Left hindlimb (tissue), 1 donor: ENCODE measurements at places on chromosomes 4 and X.
A peak's percentile ranks its signal among the peaks of the same experiment; 100 is the strongest.

DNA sequence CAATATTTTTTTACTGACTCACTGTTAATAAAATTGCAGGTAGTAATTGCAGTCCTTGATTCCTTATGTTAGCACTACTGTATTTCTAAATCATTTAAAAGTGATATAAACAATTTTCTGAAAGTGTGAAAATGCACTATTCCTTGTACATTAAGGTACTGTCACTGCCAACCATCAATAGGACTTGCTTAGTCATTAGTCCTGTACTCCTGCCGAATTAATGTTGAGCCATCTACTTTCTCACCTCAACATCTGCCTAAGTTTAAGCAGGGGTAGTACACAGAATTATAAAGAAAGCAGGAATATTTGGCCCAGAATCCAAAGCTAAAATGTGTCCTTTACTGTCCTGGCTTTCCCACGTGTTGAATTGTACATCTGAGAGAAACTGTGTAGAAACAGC lies 87.0 kb upstream of the TRPC3 start:
- no peak for DNase-seq

DNA sequence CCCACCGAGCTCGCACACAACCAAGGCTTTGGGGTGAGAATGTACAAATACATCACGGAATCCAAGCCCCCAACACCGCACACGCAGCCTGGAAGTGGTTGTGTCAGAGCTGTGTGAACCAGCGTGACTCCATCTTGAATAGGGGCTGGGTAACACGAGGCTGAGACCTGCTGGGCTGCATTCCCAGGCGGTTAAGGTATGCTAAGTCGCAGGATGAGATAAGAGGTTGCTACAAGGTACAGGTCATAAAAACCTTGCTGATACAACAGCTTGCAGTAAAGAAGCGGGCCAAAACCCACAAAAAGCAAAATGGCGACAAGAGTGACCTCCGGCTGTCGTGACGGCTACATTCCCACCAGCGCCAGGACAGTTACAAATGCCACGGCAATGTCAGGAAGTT lies 258.4 kb downstream of the DHRSX start:
- no peak for DNase-seq

DNA sequence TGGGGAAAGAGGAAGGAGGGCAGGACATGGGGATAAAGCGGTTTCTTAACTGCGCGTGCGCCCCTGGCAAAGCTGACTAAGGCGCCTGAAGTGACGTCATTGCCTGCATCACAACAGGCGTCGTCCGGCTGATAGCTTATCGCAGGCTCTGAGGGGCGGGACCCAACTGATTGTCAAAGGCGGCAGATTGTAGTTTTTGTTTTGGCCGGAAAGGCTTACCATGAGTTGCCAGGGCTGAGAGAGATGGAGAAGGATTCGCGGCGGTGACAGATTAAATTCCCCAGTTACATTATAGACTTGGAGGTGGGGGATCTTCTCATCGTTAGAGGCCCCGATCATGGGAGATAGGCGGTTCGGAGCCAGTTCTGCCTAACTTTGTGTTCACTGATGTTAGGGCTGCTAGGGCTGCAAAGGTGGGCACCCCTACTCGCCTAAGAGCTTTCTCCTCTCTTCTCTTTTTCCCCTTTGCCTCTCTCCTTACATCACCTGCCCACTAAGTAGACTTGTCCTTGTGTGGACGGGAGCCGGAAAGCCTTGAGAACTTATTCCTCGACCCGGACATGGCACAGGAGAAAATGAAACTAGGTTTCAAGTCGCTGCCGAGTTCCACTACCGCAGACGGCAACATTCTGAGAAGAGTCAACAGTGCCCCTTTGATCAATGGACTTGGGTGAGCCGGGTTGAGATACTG lies 148.9 kb upstream of the PLAC1 start:
- DNase-seq, result peak; percentile 85

- DNase-seq, result no peak
Measured at GRCh38 chrX:120310861-120311726, at the start of gene TMEM255A. Gene TMEM255A (minus strand): TSS chrX:120311461. CDS start chrX:120311309, 152 bp downstream.

DNA sequence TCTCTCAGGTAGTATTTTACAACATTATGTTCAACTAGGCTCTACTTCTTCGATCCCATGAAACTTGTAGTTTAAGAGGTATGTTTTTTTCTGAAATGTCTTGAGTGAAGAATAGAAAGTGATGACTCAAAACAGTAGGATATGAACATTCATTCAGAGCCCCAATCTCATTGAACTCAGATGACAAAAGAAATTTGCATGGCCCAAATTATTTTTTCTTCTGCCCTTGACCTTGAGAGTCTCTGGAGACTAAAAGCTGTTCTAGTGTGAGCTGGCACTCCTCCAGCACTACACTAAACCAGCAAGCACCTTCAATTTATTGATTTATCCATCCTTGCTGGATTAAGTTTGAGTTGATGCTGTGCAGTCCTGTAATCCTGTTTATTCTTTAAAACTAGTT lies 4.0 kb downstream of the DCLK2 start:
- no peak for DNase-seq

DNA sequence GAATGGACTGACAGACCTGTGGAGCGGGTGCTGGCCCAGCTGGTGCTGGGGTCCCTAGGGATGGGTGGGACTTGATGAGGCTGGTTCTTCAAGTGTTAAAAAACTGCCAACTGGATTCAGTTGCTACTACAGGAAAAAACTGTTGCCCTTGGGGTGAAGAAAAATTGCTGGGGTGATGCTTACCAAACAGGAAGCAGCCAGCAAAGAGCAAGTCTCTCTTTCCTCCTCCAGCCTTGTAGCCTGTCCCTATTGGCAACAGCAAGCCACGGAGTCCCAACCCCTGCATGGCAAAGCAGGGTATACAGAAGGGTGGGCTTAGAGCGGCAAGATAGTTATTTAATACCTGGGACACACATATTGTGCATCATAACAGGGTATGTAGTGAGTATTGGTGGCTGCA lies 60.1 kb upstream of the ATP8A1 start:
- DNase-seq, result no peak

DNA sequence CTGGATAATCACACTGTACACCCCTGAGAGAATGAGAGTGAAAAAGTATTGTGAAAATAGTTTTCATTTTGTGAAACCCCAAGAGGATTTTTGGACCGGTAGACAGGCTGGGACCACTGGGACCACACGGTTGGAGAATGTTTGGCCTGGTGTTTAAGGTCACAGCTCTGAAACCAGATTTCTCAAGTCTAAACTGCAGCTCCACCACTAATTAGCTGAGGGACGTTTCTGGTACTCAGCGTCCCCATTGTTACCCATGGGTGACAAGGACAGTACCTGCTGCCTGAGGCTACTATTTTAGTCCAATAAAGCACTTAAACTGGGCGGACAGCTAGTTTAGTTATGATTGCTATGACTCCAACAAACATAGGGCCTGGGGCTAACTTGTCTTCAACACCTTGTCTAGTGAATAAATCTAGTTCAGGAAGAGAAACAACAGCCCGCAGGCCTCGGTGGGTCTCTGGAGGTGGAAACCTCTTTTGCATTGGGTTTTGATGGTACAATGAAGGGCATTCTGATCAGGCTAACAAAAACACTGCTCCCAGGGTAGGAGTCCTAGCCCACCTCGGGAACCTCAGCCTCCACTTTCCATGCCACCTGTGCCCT lies 509 bp upstream of the USP11 start:
- no peak for DNase-seq

DNA sequence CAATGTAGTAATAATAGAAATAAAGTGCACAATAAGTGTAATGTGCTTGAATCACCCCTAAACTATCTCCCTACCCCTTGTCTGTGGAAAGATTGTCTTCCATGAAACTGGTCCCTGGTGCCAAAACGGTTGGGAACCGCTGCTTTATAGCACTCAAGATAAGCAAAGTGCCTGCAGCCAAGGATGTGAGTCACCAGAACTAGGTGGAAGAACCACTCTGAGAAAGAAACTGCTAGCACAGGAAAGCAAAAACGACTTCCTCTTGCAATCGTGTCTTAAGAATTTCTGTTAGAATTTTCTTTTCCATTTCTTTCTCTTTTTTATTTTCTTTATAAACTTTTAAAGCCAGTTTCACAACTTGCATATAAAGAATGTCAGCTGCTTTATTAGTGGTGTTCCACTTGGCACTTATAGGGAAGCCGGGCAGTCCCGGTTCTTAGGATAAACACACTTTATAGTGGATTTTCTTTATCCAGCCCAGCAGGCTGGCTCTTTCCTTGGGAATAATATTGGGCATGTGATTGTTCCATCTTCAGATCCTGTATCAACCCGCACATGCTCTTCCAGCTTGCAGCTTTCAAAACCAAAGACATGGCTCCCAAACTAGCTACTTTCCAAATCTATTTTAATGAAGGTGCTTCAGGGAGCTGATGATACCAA lies 32.3 kb upstream of the CXCL8 start:
- DNase-seq, result no peak

DNA sequence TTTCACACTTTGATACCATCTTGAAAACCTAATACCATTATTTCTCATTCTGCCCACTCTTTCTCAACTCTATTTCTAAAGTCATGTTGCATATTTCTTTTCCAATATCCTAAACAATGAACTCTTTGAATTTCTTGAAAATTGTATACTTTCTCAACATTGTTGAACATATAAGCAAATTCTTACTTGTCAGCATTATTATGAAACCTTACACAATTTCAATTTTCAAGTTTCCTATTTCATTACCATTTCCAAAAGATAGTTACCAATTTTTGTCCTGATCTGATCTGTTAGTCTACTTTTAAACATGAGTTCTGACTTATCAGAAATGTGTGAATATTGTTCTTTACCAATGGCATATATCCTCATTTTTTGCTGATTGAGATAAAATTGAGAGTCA lies 806.3 kb upstream of the IGFBP7 start:
- no peak for DNase-seq

DNA sequence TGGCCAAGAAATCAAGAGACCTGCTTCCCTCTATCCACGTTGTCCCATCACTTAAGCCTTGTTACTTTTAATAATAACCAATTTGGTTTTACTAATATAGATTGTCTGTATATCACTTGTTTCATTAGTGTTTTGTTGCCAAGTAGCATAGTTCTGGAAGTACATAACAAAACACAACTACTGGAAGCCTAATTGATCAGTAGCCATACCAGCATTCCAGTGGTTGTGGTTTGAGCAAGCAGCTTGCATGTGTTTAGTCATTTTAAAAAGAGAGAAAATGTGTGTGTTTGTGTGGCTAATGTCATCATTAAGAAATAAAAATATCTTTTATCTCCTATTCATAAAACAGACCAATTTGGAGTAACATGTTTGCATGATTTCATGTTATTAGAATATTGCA lies 70.8 kb downstream of the PTPN13 start:
- DNase-seq, result no peak

GRCh38 chrX:134186362-134187121 lies 50.4 kb upstream of the CCDC160 start:
- DNase-seq, result no peak

DNA sequence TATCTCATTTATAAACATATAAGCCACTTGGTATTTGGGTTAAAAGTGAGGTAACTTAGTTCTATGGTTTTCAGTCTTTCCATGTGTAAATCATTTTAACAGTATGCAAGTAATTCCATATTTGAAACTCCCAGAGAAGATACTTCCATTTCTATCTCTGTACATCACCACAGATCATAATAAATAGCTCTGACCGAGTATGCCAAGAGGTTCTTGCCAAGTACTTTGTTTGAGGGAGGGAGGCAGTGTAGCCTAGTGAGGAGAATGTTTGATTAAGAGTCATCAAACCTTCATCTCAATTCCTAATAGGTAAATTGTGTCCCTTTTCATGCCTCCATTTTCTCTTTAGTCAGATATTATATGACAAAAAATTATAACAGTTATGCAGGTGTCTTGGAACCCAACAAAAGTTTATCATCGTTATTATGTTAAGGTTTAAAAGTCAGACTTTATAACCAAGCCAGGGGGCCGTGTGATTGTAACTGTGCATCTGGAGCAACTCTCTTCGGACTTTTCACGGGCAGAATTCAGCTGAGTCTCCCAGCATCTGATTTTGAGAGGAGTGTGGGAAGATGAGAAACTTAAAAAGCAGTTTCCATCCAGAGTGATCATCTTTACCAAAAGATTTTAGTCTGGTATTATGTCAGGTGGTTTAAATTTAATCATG lies 123.8 kb downstream of the ANK2 start:
- DNase-seq, result no peak

GRCh38 chr4:88137112-88137511 lies 21.3 kb downstream of the ABCG2 start:
- DNase-seq, result no peak

- DNase-seq, result no peak
Measured at GRCh38 chr4:102564399-102565059, 63.4 kb downstream of the NFKB1 start.

GRCh38 chr4:185711726-185712125 lies 100.3 kb downstream of the SORBS2 start:
- no peak for DNase-seq

- DNase-seq, result no peak
Measured at GRCh38 chrX:154751203-154751668, 359 bp upstream of the GAB3 start.

DNA sequence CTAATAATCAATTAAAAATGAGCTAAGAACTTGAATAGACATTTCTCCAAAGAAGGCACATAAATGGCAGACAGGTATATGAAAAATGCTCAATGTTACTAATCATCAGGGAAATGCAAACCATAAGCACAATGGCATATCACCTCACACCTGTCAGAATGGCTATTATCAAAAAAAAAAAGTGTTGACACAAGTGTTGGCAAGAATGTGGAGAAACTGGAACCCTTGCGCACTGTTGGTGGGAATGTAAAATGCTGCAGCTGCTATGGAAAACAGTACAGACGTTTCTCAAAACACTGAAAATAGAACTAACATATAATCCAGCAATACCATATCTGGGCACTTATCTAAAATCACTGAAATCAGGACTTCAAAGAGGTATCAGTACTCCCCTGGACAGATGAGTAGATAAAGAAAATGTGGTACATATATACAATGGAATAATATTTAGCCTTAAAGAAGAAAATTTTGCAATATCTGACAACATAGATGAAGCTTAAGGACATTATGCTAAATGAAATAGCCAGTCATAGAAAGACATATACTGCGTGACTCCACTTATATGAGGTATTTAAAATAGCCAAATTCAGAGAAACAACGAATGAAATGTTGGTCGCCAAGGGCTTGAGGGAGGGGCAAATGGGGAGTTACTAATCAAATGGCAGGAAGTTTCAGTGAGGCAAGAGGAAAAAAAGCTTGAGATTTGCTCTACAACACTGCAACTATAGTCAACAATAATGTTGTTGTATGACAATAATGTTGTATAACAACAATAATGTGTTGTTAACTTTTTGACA lies 175.5 kb downstream of the WDFY3 start:
- no peak for DNase-seq

GRCh38 chrX:11591723-11592346 lies 73.9 kb downstream of the ARHGAP6 start:
- DNase-seq, result no peak
